ENCODE measurements at places on chromosomes 13 and 19. TPM values are rescaled to one million over a fixed set of nuclear protein-coding genes. Genes with fewer than 3 reads are reported as not detected.

Gene CEP89
- polyA plus RNA-seq = 37.4 TPM

Gene MUC16
- 0.14 TPM for polyA plus RNA-seq

Gene STOML3
- polyA plus RNA-seq = 0.20 TPM

Gene SIAH3
- 2.8 TPM for polyA plus RNA-seq

Gene RFPL4AL1
- polyA plus RNA-seq = not detected

Gene ZNF229
- 9.1 TPM for polyA plus RNA-seq

Gene ACP7
- polyA plus RNA-seq = 0.23 TPM

Gene DACH1
- polyA plus RNA-seq = 118 TPM

Gene LIM2
- 0.70 TPM for polyA plus RNA-seq

Gene SIGLEC5
- 0.37 TPM for polyA plus RNA-seq

Gene FXYD7
- polyA plus RNA-seq = 0.82 TPM

Gene BRCA2
- polyA plus RNA-seq = 9.0 TPM

DNA sequence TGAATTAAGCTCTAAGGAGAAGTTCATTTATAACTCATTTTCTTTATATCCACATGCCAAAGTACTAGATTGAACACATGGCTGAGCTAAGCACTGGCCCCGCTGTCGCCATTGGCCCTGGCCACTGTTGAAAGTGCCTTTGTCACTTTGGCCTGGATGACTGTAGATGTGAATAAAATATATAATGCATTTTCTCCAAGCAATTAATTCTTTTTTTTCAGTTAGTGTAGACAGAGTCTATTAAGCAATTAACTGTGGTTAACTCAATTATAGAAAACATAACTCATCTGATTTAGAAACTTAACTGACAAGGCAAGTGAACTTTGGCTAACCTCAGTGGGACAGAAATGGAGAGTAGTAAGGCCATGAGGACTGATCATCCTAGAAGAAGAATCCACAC, 965.6 kb downstream of the EFNB2 start:
- no peak for DNase-seq

DNA sequence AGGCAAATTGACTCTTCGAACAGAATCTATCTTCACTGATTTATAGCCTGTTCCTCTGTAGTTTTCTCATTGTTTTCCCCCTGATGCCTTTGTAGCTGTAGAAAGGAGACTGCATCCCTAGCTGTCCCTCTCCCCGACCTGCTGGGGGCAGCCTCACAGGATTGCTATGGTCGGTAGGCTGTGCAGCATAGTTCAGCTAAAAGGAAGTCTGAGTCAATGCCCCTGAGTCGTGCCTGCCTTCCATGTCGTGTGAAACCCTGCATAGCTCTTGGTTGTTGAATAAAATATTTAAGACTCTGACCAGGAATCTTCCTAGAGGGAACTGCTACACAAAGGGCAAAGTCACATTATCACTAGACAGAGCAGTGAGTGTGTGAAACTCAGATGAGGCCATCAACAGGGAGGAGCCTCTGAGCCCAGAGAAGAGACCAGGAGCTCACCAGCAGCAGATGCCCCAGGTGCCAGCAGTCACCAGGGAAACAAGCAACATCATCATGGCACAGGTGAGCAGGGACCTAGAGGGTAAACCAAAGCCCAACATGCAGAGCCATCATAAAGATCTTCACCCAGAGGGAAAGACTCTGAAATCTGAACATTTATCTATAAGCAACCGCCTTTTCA, 108.4 kb upstream of the NBEA start:
- no peak for DNase-seq

- DNase-seq = no peak
Measured at GRCh38 chr13:113970810-113971470, 2.9 kb downstream of the C13orf46 start.

DNA sequence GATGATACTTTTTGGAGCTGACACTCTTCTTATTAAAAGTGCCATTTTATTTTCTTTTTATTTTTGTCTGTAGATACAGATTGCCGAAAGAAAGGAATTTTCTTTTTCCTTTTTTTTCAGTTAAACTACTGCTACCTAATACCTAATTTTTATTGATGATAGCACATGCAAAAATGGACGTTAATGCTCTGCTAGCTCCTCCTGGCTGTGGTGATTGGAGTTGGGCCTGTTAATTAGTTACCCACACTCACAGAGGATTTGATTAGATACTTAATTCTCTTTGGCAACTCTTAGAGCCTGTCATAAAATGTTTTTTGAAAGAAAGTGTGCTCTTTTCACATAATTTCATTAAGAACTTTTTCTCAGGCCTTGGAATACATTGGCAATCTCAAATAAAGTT, 366.8 kb downstream of the DCT start:
- no peak for DNase-seq

DNA sequence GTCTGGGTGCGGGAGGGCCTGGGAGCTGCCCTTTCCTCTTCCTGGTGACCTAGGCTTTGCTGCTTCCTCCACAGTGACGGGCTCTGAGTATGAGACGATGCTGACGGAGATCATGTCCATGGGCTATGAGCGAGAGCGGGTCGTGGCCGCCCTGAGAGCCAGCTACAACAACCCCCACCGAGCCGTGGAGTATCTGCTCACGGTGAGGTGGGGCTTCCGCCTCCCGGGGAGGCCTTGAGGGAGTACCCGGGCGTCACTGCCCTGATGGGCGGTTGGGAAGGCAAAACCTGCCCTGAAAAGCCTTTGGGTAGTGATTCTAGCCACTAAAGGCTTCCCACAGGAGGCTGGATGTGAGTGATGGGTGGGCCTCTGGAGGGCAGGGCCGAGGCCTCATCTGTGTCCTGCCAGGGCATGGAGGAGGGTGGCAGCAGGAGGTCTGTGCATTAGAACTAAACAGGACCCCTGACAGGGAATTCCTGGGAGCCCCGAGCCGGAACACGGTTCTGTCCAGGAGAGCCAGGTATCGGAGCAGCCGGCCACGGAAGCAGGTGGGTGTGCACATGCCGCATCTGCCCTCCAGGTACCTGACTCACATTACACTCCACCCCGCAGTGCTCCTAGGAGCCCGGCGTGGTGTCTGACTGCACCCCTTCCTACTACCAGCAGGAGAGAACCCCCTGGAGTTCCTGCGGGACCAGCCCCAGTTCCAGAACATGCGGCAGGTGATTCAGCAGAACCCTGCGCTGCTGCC, 3.1 kb downstream of the RAD23A start:
- no peak for DNase-seq

- no peak for DNase-seq
Measured at GRCh38 chr13:21522847-21523246, 63.7 kb upstream of the ZDHHC20 start.

DNA sequence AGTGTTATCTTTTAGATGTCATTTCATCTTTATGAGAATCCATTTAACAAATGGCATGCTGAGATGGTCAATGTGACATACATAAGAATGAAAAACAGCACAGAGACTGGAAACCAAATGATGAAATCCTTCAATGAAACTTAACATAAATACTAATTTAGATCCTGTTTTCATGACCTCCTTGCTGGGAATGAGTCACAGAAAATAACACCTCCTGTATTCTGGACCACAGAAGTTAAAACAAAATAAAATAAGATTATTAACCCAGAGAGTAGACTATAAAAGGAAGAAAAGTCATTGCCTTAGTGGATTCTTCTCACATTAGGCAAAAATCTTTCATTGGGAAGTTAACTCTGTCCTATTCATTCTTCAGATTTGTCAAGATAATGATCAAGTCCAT, 1.6 kb downstream of the DIAPH3 start:
- no peak for DNase-seq

DNA sequence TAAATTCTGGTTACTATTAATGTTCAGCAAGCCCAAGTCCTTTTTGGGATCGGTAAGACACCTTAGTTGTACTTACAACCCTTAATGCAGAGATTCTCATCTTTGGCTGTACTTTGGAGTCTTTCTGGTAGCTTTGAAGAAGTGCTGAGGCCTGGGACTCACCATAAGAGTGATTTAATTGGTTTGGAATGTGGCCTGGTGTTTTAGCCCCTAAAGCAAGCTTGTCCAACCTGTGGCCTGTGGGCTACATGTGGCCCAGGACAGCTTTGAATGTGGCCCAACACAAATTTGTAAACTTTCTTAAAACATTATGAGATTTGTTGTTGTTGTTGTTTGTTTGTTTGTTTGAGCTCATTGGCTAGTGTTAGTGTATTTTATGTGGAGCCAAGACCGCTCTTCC, 215.3 kb downstream of the ZIC5 start:
- no peak for DNase-seq

- no peak for DNase-seq
Measured at GRCh38 chr13:51396352-51396751, 56.5 kb downstream of the INTS6 start.

DNA sequence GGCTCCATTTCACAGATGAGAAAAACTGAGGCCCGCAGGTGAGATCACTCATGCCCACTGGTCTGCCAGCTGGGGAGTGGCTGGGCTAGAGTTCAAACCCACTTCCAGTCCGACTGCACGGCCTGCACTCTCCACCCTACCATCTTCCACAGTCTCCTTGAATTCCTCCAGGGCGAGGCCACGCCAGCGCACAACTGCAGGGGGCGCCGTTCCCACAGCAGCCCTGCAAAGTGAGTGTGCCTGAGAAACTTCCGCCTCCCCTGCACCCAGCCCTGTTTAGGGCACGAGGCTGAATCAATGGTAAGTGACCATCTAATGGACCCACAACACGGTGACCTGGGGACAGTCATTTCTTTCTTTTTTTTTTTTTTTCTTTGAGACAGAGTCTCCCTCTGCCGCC, 829 bp upstream of the ATCAY start:
- no peak for DNase-seq

- no peak for DNase-seq
Measured at GRCh38 chr13:71079638-71080037, 787.4 kb downstream of the DACH1 start.

DNA sequence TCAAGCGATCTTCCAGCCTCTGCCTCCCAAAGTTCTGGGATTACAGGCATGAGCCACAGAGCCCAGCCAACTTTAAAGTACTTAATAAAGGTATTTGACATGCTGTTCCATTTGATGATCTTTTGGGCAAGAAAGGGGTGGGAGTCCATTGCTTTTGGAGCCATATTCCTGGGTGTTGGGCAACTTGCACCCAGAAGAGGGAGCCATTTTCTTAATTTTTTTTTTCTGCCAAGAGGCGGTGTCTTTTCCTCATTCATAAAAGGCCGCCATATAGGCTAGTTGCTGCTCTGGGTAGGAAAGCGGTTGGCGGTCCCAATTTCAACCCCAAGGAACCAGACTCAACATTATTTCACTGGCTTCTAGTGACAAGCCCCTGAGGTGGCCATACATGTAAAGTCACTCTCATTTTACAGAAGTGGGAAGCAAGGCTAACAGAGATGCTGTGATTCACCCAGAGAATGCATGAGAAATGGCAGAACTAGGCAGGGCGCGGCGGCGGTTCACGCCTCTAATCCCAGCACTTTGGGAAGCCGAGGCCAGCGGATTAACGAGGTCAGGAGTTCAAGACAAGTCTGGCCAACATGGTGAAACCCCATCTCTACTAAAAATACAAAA, 139.6 kb downstream of the CACNA1A start:
- DNase-seq = no peak

GRCh38 chr19:58117841-58118575, 20.0 kb upstream of the ZSCAN18 start:
- peak; percentile 55 for DNase-seq

- DNase-seq = no peak
Measured at GRCh38 chr19:17807731-17808316, 12.9 kb downstream of the B3GNT3 start.

DNA sequence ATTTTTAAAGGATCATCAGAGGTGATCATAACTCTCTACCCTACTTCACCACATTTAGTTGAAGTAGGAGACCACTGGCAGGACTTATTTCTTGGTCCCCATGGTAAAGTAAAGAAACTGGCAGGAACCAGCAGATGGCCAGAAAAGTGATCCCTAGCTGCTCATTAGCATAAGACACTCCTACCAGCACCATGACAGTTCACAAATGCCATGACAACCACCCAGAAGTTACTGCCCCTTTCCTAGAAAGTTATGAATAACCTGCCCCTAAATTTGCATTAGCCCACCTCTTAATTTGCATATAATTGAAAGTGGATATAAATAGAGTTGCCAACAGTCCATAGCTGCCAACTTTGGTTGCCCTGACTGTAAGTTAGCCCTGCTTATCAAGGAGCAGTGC, 18.4 kb upstream of the RUBCNL start:
- no peak for DNase-seq

DNA sequence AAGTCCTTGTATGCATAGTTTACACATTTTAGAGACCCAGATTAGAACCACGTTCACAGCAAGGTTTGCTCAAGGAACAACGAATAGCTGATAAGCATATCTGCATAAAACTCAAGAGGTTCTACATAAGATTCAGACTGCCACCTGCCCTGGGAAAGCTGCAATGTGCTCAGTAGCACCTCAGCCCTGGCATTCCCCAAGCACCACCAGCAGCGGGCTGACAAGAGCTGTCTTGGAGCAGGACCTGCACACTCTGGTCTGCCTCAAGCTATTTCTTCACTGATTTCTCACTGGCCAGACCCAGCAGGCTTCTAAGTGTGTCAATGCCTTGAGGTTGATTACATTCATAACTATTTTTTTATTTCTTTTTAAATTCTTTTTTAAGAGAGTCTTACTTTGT, 65.8 kb upstream of the UQCRFS1 start:
- no peak for DNase-seq

DNA sequence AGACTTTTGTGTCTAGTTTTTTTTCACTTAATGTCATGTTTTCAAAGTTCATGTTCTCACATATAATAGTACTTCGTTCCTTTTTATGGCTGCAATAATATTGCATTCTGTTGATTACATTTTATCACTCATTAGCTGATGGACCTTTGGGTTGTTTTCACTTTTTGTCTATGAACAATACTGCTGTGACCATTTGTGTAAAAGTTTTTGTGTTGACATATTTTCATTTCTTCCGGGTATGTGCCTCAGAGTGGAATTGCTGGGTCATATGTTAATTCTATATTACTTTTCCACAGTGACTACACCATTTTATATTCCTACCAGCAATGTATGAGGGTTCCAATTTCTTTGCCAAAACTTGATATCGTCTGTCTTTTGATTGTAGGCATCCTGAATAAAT, 85.8 kb upstream of the MLNR start:
- DNase-seq = no peak

DNA sequence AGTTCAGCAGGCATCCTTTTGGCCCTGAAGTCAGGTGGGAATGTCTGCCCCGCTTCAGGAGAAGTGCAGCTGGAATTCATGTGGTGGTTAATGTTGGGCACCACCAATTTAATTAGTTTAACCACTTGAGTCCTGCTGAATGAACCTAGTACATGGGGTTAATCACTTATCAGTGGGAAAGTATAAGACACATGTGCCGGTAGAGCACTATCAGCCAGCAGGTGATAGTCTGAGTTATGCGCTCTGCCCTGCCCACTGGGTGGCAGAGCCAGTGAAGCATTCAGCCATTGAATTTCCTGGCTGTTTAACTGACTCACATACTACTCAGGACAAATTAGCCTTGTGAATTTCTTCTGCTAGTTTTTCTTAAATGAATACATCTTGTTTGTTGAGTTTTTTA, 789.7 kb upstream of the PRR20A start:
- no peak for DNase-seq

Data from left renal pelvis (tissue), 4 donors.